ENCODE measurements at places on chromosomes 7 and 10.

DNA sequence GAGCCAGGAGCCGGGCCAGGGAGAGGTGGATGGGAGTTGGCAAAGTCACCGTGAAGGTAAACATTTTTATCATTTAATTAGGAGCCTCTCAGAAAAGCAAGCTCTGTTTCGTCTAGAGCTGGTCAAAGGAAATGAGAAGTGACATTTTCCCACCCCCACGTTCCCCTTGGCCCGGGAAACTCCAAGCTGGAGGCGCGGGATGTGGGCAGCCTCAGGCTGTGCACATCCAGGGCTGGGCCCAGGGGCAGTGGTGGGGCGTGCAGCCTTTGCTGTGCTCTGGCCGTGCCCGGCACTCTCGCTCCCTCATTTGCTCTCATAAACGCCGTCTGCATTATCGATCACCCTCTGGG is 135.6 kb upstream of the RET start:
- no peak for DNase-seq

GRCh38 chr10:3255616-3256015 is 83.0 kb upstream of the PITRM1 start:
- DNase-seq = no peak

DNA sequence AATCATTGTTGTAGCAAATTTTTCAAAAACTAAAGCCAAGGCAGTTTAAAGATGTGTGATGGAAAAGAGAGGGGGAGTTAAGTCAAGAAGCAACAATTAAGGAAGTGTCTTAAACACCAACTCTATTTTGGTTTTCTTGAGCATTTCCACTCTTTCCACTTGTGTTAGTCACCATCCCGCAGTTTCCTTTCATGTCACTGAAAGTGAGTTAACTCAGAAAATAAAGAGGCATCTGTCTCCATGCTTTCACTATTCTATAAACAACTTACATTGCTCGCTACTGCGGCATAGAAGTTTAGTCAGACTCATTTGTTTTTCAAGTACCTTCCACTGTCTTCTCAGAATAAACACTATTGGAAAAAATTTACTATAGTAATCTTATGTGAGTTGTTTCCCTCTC is 284.9 kb upstream of the SEMA3D start:
- DNase-seq = no peak

GRCh38 chr7:24318326-24318725 is 34.3 kb downstream of the NPY start:
- DNase-seq = no peak

GRCh38 chr10:124197371-124198124 is 104.2 kb upstream of the CHST15 start:
- DNase-seq = no peak

DNA sequence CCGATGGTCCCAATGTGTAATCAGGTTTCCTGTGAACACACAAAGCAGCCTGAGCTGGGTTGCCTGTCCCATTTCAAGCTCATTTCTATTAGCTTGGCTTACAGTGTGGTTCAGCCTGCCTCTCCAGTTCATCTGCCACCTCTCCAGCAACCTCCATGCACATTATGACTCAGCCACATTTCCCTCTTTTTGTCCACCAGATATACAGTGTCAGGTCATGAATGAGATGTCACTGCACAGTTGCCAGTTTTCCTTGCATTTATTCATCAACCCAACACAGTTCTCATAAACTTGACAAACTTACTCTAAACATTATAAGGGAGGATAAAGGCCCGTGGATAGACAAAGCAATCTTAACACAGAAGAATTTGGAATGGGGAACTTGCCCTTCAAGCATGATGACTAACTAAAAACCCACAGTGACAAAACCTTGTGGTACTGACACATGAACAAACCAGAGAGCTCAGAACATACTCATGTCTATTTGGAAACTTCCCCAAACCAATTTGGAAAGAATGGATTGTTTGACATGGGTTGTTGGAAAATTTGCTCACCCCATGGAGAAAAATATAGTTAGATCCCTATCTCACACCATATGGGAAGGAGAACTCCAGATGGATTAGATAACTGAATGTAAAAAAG is 2.5 kb upstream of the CFAP58 start:
- DNase-seq = no peak

DNA sequence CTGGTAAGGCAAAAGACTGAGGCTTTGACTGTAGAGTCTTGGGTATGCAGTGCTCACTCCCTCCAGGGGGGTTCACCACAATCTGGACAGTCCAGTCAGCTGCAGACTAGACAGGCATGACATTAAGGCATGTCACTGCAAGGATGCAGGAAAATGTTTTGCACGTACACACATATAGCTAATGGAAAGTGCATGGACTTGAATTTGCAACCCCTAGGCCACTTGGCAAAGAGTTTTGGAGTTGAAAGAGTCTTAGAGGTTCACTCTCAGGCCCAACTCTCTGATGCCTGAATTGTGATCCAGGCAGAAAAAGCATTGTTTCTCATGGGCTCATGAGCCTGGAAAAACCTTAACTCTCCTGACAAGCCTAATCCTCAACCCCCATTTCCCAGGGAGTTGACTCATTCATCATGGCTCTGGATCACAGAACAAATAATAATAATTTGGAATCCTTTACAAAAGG is 51.9 kb downstream of the LAMB4 start:
- no peak for DNase-seq

DNA sequence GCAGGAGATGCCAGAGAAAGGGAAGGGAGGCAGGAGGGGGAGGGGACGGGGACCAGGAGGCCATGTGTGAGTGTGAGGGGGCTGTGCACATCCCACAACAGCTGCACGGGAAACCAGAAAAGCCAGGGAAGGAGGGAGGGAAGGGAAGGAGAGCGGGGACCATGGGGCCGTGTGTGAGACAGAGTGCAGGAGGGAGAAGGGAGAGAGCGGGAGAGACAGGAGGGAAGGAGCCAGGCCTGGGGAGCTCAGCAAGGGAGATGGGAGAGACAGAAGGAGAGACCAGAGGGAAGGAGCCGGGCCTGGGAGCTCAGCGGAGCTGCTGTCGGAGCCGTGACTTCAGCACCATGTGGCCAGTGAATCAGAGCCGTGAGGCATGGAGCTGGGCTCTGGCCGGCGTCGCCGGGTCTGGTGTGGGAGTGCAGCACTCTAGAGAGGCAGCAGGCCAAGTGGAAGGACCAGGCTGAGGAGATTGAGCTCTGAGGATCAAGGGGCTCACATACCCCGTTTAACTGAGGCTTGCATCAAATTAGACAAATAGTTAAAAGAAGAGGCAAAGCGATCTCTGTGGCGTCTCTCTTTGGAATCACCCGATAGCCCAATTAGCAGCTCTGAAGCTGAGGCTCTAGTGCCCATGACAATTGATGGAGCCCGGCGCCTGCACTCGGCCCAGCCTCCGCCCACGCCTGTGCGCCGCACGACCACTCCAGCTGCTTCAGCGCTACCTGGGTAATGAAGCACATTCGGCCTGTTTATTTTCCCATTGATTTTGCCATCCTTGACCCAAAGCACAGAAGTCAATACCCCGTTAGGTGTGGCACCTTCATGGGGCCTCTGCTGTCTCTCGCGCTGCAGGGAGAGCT is 150.4 kb downstream of the MAD1L1 start:
- no peak for DNase-seq

GRCh38 chr10:74096777-74097176 is 53.9 kb downstream of the AP3M1 start:
- DNase-seq = no peak

DNA sequence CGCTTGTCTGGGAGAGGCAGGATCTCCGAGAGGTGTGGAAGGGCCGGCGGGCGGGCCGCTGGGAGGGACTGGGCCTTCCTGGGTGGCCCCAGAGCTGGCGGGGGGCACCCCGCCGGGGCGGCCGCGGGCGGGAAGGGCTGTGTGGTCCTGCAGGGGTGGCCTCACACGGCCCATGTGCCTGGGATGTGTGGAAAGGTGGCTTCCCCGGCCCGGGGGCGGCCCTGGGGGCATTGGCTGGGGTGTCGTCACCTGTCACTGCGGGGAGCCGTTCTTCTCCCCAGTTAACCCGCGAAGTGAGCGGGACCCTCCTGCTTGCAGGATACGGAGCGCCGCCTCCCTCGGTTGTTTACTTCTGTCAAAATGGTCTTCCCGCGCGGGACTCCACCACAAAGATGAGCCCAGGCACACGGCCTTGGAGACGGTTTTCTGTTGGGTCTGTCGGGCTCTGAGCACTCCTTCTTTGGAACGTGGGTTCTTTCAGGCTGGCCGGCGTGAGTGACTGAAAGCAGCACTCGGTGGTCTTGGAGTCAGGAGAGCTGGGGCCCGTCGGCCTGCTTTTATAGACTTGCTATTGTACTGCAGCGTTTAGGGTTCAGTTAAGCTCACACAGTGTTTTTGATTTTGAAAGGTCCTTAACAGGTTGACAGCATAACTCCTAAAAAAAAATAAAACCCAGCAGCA is 700 bp downstream of the SMC3 start:
- peak; percentile 51 for DNase-seq

DNA sequence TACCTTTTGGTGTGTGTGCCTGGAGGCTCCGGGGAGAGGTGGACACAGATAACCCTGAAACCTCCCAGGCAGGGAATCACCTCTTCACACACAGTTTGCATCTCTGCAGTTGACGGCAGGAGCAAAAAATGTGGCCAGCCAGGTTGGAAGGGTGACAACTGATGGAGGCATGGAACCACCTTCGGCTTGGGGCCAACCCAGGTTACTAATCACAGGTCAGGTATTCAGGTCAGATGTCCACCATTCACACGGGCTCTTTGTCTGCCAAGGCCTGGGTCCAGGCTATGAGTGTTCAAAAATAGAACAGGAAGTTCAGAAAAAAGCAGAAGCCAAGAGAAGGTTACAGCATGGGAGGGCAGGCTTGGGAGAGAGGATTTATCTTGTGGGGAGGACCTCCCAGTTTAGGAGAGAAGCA is 137.2 kb upstream of the EFCAB10 start:
- DNase-seq = no peak

GRCh38 chr10:77485847-77486246 is 151.8 kb downstream of the KCNMA1 start:
- no peak for DNase-seq

- DNase-seq = no peak
Measured at GRCh38 chr7:73624669-73625001, 313 bp upstream of the MLXIPL start.

GRCh38 chr10:660970-661596 is 28.4 kb downstream of the DIP2C start:
- DNase-seq = no peak

DNA sequence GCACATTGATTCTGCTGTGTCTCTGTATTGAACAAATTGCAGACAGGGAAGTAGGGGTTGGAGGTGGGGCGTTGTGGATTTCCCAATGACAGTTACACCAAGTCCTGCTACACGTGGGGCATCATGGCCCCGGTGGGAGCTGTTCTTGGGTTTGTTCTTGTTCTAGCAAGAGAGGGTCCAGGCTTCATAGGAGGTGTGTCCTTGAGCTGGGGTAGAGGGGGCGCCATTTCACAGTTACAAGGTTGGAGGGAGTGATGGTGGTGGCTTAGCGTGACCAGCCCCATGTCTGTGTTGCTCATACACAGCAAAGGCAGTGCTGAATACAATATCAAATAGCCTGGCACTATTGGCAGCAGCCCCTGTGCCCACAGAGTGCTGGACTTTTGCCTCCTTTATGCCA is 15.7 kb downstream of the SH2D4B start:
- no peak for DNase-seq

GRCh38 chr10:11403116-11403515 is 208.3 kb downstream of the USP6NL start:
- DNase-seq = peak; percentile 38

DNA sequence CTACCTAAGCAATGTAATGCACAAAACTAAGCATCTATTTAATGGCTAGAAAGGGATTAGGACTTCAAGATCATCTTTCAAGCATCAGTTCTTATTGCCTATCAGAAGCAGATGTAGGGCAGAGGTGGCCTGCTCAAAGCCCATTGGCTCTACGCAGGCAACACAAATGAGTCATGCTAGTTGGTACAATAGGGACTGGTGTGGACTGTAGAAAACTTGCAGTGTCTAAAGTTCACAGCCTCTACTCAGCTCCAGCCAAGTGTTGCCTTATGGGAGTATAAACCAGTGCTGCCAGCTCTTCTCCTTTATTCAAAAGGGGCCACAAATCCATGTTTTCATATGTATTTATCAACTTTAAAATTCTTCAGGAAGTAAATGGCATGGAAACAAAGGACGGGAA is 31.7 kb downstream of the ASAH2 start:
- DNase-seq = no peak

DNA sequence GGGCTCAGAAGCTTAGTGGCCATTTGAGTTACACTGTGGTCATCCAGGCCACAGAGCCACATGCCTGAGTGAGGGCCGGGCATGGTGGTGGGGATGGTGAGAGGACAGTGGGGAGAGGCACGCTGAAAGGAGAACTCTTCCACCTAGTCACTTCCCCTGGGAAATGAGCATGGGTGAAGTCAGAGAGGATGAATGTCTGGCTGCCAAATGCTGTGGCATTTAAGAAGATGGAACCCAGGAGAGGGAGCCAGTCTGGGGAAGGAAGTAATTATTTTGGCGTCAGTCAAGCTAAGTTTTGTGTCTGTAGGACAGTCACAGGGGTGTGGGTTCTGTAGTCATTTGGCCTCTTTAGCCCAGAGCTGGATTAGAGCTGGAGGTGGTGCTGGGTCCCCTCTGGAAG is 86.0 kb upstream of the PODXL start:
- DNase-seq = no peak

DNA sequence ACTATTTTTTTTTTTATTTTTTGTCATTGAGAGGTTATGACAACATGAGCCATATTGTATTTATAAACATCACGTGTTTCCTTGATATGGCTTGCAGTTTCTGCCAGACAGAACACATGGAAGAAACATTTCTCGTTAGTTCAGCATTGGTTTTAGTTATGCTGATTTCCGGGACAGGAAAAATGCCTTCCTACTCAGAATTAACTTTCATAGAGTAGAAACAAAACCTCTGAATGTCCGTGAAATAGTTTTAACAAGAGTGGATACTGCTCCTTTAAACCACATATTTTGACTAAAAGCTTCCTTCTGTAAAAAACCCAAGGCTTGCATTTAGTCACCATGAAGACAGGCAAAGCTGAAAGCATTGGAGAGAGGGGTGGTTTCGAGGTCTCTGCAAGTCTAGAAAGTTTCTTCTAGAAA is 240.4 kb downstream of the KIAA1217 start:
- DNase-seq = no peak

DNA sequence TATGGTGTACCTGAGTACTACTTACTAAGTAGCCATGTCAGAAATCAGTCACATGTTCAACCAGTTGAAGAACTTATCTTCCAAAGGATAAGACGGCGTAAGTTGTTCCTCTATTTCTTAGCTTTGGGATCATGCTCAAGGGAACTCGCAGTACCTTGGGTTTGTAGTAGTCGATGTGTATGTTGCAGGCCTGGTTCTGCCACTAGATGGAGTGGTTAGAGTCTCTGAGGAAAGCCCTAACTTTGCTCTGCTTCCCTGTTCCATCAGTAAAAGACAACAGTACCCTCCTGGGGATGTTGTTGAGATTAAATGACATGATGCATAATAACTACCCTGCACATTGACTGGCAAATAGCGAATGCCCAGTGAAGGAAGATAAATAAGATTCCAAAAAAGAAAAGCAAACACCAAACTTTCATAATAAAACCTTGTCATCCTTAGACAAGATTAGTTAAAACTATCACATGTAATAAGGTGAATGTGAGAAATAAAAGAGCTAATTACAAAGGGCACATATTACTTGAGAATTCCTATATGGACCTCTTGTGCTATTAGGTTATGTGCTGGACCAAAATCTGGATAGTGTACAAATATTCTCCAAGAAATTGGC is 165.9 kb downstream of the ABCA13 start:
- no peak for DNase-seq

- DNase-seq = no peak
Measured at GRCh38 chr10:124315591-124316270, 103.0 kb downstream of the OAT start.

- no peak for DNase-seq
Measured at GRCh38 chr7:131197920-131198615, 129.6 kb upstream of the MKLN1 start.

- no peak for DNase-seq
Measured at GRCh38 chr10:48799341-48800006, 114.8 kb downstream of the WDFY4 start.

Data from stimulated activated naive CD4-positive, alpha-beta T cell treated with Interleukin-2 at 50 U/mL for 16 hours (primary cell).